ENCODE measurements at places on chromosomes 7 and 10.
A peak's percentile ranks its signal among the peaks of the same experiment; 100 is the strongest.

GRCh38 chr10:129280908-129281586 is 186.0 kb upstream of the MGMT start:
- DNase-seq = no peak

DNA sequence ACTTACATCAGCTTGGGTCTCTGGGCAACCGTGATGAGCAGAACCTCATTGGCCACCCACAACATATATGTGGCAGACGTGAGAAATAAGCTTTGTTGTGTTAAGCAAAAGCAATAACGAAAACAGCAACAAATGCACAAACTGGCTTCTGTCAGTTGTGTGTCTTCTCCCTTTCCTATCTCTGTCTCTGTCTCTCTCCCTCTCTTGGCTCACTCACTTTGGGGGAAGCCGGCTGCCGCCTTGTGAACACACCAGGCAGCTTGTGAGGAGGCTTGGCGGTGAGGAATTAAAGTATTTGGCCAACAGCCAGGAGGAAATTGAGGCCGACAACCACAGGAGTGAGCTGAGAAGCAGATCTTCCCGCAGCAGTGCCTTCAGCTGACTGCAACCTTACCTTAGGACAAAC is 21.9 kb upstream of the CDCA7L start:
- DNase-seq = peak; percentile 6

DNA sequence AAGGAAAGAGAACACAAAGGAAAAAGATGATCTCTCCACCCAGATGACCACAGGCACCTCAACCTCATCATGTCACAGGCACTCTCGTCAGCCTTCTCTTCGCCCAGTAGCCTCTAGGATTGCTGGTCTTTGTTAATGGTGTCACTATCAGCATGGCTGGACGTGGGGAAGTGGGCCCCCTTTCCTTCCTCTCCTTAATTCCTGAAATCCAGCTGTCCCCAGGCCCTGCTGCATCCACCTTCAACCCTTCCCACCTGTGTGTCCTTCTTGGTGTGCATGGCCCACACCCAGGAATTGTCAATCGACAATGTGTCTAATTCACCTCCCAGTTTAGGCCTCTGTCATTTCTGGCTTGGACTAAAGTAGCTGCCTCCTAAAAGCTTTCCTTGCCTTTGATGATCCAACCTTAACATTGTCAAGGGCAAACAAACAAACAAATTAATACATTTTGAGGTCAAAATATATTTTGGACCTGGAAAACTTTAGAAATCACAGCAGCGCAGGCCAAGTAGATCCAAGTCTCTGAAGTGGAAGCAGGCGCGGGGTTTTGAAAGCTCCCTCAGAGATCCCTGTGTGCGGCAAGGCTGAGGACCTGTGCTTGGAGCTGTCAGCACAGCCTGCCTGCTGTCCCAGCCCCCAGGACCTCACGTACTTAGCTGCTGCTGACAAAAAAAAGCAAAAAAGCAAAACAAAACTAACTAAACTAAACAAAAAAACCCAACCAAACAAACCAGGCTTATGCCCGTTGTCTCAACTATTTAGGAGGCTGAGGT is 193.3 kb upstream of the LYZL2 start:
- no peak for DNase-seq

DNA sequence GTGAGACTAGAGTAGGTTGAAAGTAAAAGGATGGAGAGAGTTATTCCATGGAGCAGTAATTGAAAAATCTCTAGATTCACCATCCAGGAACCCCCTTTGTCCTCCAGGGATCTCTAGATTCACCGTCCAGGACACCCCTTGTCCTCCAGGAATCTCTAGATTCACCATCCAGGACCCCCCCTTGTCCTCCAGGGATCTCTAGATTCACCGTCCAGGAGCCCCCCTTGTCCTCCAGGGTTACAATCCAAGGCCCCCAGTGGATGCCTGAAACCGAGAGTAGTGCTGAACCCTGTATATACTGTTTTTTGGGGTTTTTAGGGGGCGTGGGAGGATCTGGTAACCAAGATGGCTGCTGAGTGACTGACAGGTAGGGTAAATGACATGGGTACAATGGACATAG is 38.3 kb upstream of the PPP2R2D start:
- DNase-seq = no peak

DNA sequence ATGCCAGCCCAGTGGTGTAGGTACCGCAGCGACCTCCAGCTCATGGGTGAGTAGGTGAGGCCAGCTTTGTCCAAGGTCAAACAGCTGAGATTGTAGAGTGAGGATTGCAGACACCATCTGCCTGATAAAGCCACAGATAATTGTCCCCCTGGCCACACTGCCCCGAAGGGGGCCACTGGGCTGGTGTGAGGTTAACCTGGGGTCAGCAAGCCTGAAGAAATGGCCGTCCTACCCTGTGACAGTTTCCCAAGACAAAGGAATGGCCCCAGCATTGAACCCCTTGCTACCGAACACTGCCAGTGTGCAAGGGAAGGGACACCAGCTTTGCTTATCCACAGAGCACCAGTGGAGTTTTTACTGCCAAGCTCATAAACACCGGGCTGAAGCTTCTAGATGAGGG is 23.0 kb downstream of the ECHDC3 start:
- no peak for DNase-seq

- DNase-seq = no peak
Observed at GRCh38 chr7:139838276-139838675, 9.2 kb downstream of the TBXAS1 start.
